WTC11 (cell line): ENCODE measurements at places on chromosomes 7 and 10. TPM values are rescaled to one million over a fixed set of nuclear protein-coding genes. Genes with fewer than 3 reads are reported as not detected.

SORBS1 gene
- 33.8 to 39.9 TPM (median 34.3 TPM) in 3 replicates for total RNA-seq

DNA sequence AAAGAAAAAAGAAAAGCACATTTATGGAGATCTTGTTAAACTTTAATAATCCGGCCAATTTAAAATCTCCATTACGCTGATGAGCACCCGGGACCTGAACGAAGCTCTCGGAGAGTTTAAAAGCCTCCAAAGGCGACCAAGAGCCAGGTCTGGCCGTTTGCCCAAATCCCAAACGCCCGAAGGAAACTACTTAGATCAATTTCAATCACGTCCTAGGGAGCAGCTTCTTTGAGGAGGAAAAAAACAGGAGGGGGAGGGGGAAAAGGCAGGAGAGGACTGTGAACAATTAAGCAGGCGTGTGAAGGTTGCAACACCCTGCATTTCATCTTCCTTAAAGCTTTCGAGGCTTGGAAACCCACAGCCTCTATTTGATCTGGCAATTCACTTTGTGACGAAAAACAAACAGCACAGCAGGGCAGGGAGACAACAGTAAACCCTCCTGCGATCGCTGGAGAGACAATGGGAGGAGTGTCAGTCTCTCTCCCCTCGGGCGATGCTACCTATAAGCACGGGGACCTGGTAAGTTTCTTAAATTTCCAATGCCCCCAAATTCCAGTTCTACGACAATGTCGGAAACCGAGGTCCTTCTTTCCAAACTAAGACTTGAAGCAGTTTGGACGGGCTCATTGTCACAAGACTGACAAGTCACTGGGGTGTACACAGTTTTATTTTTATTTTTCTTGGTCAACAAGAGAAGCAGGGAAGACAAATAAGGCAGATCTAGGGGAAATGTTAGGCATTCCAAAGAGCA is 1.2 kb downstream of the KLF6 start:
- DNase-seq = peak; percentile 53

VKORC1L1 gene
- total RNA-seq = 28.3 to 30.2 TPM (median 28.5 TPM) in 3 replicates

GRCh38 chr7:28605427-28606085 is 193.2 kb downstream of the CREB5 start:
- DNase-seq = no peak

MDH2 gene
- 298 to 333 TPM (median 313 TPM) in 3 replicates for total RNA-seq

GRCh38 chr7:51273360-51273759 is 43.2 kb downstream of the COBL start:
- DNase-seq = no peak

- no peak for DNase-seq
Observed at GRCh38 chr10:48684792-48685623, at the start of gene WDFY4. Gene WDFY4, plus strand, starts transcription at chr10:48684873. Its CDS starts 24,860 bp downstream, at chr10:48709733.

DNA sequence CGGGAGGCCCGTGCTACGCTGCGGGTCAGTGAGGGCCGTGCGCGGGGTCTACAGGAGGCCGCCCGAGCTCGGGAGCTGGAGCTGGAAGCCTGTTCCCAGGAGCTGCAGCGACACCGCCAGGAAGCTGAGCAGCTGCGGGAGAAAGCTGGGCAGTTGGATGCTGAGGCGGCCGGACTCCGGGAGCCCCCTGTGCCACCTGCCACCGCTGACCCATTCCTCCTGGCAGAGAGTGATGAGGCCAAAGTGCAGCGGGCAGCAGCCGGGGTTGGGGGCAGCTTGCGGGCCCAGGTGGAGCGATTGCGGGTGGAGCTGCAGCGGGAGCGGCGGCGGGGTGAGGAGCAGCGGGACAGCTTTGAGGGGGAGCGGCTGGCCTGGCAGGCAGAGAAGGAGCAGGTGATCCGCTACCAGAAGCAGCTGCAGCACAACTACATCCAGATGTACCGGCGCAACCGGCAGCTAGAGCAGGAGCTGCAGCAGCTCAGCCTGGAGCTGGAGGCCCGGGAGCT is 7.0 kb downstream of the LZTS2 start:
- DNase-seq = no peak

DNA sequence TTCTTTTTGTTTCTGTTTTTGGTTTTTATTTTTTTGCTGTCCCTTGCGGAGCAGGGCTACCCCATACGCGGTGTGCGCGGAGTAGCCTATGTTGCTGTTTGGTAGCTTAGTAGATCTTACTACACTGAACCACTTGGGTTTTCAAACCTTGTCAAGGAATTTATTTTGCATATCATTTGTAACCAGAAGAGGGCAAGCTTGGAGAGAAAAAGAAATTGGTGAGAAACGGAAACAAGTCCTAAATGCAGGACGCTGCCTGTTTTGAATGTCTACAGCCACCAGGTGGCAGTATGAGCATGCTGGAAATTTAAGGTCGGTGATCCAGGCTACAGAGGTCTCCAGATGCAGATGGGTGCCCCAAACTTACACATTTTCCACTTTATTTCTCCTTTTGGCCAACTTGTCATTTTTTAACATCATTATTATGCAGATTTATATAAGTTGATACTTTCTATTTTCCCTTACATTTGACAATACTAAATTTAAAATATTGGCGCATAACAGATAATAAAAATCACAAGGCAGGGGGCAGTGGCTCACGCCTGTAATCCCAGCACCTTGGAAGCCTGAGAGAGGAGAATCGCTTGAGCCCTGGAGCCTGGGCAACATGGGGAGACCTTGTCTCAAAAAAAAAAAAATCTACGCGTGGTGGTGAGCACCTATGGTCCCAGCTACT is 15.3 kb upstream of the TRA2A start:
- DNase-seq = peak; percentile 78

- DNase-seq = no peak
Observed at GRCh38 chr7:128103498-128104107, 72.4 kb upstream of the LRRC4 start.

ATRNL1 gene
- 25.0 to 28.7 TPM (median 26.7 TPM) in 3 replicates for total RNA-seq

- no peak for DNase-seq
Observed at GRCh38 chr10:119162452-119163092, 2.9 kb downstream of the SFXN4 start.

COL17A1 gene
- total RNA-seq = 0.60 to 1.5 TPM (median 1.1 TPM) in 3 replicates

TFPI2 gene
- total RNA-seq = 7.8 to 10.4 TPM (median 8.7 TPM) in 3 replicates

DNA sequence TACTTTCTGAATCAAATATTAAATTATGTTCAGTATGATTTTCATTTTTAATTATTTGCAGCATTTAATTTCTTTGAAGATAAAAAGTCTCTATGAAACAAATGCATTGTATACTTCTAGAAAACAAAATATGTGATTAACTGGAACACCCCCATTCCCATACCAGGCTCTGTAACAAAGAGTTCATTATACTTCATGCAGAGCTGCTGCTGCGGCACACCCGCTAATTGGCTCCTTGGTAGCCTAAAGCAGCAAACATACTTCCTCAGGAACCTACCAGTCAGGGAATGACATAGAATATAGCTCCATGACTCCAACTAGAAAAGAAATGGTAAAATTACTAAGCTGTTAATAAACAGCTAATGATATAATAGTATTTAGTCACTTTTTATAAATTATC is 19.3 kb downstream of the RAB11FIP2 start:
- DNase-seq = no peak

FMC1 gene
- 14.3 to 16.7 TPM (median 16.3 TPM) in 3 replicates for total RNA-seq

HACD1 gene
- total RNA-seq = 18.6 to 23.2 TPM (median 21.2 TPM) in 3 replicates

- no peak for DNase-seq
Observed at GRCh38 chr10:112803961-112804401, 146.1 kb upstream of the TCF7L2 start.

- no peak for DNase-seq
Observed at GRCh38 chr7:89027781-89028180, 232.2 kb upstream of the TEX47 start.

DNA sequence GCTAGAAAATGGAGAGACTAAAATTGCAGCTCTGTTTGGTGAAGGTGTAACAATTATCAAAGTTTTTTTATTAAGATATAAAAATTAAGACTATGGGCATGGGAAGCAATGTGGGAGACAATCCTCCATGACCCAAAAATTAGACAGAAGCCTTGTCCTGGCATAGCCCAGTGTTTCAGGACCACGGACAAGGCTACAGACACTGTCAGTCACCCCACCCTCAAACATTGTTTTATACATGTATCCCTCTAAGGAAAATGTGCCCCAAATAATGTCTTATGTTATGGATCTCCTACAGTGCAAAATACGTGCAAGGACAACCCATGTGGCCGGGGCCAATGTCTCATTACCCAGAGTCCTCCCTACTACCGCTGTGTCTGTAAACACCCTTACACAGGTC is 24.0 kb downstream of the HABP2 start:
- DNase-seq = peak; percentile 38

MOGAT3 gene
- 0.81 to 0.92 TPM (median 0.82 TPM) in 3 replicates for total RNA-seq

SPDYE9 gene
- not detected in 3 replicates for total RNA-seq

DNA sequence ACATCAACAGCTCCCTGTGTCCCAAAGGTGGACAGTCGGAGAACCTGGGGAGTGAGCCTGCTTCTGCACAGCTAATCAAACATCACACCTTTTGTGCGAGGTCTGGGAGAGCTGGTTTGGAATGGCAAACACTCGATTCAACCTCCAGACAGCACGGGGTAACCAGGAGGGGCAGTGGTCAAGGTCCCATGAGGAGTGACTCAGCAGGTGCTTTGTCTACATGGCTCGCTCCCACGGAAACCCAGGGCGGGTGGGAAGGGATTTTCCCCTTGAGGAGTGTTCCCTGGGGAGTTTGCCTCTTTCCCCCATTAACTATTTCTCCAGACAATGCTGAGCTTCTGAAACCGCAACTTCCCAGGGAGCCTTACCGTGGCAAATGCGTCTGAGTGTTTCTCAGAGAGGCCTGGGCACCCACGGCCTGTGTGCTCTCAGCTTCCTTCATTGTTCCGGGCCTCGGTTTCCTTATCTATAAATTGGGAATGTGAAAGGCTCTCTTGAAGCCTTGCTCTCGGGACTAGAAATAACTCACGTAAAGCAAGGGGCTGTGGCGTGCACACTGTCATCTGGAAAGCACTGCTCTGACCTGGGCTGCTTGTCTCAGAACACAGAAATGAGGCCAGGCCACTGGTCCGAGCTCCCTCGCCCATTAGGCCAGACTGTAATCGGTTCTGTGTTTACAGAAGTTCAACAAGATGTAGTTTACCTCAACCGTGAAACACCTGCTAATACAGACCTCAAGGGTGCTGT is 14.0 kb upstream of the GTPBP4 start:
- DNase-seq = no peak

- no peak for DNase-seq
Observed at GRCh38 chr7:16300361-16300895, 120.9 kb downstream of the CRPPA start.

ADAM8 gene
- 7.2 to 9.5 TPM (median 7.2 TPM) in 3 replicates for total RNA-seq

GRCh38 chr7:80635533-80635932 is 2.9 kb upstream of the CD36 start:
- no peak for DNase-seq

GNAT3 gene
- total RNA-seq = not detected in 3 replicates

SPDYE6 gene
- total RNA-seq = not detected in 3 replicates

STEAP1B gene
- total RNA-seq = 5.4 to 6.3 TPM (median 5.5 TPM) in 3 replicates

GRCh38 chr10:74179111-74179710 is 28.2 kb downstream of the ADK start:
- no peak for DNase-seq

MSS51 gene
- 2.9 to 3.1 TPM (median 3.0 TPM) in 3 replicates for total RNA-seq
